Pancreas (tissue), 10 donors: ENCODE measurements at places on chromosomes 12 and 14. TPM values are rescaled to one million over a fixed set of nuclear protein-coding genes. Genes with fewer than 3 reads are reported as not detected.

The KRT78 gene
- 1.1 TPM for polyA plus RNA-seq

The ESPL1 gene
- 0.09 TPM for polyA plus RNA-seq

DNA sequence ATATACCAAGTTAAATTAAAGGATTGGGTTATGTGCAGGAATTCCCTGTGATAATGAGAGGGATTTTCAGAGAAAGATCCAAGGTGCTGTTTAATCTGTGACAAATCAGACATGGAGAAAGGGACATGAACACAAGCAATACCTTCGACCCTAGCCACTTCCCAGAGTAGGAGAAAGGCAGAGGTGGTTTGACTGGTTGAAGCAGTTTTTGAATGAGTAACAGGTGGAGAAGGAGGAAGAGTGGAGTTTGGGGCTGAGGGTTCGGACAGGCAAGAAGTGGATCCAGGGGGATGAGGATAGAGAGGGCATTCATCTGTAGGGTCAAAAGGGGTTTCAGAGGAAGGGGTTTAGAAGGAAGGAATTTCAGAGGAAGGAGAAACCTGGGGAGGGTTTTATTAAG is 27.4 kb upstream of the A2M start:
- H3K4me1 ChIP-seq, result no peaks in the 10 kb centered on the region
- no peak overlapping the region for H3K27ac ChIP-seq
- H3K4me3 ChIP-seq, result no peak overlapping the region
- H3K27me3 ChIP-seq, result no peaks in the 10 kb centered on the region
- no peaks in the 10 kb centered on the region for H3K36me3 ChIP-seq
- no peak for DNase-seq

DNA sequence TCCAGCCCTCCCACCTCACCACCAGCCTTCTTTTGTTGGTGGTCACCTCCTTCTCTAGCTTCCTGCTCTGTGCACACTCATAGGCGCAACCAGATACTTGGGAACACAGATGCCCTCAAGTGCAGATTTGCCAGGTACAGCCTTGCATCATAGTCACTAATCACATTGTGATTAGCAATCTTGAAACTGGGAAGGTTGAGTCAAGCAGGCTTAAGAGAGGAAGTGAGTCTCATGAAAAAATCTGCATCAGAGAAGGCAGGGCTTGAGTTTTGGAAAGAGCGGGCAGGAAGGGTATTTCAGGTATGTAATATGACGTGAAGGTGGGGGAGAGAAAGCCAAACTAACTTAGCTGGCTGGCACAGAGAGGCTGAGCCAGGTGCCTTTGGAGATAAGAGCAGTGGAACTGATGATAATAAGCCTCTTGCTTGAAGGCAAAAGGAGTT is 2.7 kb upstream of the RABGGTA start:
- H3K27ac ChIP-seq, result peak overlapping the region; percentile 70
- H3K4me1 ChIP-seq, result peaks cover 25% of the 10 kb centered on the region
- DNase-seq, result peak; percentile 62

GRCh38 chr14:32027255-32027939 is 49.7 kb upstream of the ARHGAP5 start:
- no peaks in the 10 kb centered on the region for H3K36me3 ChIP-seq
- no peak for DNase-seq
- H3K4me3 ChIP-seq, result no peak overlapping the region
- no peaks in the 10 kb centered on the region for H3K4me1 ChIP-seq
